GM19239 (cell line): ENCODE measurements at places on chromosomes 3 and 15.

DNA sequence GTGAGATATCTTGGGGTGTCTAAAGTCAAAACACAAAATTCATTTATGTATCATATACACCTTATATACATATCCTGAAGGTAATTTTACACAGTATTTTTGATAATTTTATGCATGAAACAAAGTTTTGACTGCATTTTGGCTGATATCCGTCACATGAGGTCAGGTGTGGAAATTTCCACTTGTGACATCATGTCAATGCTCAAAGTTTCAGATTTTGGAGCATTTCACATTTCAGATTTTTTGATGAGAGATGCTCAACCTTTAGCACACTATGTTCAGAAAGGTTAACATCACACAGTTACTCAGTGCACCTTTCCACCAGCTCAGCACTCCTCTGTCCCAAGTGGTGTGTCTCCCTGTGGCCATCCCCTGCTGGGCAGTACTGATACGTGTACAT, 37.7 kb upstream of the CPB1 start:
- no peak for DNase-seq

- DNase-seq, result peak; percentile 19
These were observed 39.8 kb downstream of the ADAMTS17 start for GRCh38 chr15:100301910-100302431.

- DNase-seq, result no peak
These were observed 22.5 kb upstream of the TSPAN3 start for GRCh38 chr15:77093436-77093835.

DNA sequence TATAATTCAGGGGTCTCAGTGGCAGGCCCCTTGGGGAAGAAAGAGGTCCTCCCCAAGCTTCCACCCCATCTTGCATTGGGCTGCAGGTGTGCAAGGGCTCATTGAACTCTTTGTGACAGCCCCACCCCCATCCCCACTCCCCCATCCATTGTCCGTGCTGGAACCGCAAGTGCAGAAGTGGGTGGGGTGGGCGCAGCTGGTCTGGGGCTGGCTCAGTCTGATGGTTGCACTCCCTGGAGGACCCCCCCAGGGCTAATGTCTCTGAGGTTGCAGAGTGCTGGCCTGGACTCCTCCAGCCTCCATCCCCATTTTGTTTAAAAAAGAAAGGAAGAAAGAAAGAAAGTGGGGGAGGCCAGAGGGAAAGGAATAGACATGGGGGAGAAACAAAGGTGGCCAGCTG, 42.3 kb upstream of the ARL8B start:
- no peak for DNase-seq

DNA sequence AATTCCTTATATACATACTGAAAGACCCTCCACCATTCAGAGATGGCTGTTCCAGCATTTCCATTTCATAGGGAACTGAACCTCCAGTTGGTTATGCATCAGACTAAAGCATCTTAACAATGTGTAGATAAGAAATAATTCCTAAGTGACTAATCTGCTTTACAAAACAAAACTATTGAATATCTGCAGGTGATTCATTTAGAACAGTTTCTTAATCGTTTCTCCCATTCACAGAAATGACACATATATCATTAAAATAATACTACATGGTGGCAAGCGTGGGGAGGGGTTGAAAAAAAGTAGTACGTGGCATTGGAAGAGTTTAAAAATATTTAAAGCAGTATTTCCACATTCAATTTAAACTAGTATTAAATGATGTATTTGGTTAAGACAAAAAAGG, 19.5 kb downstream of the COPS2 start:
- DNase-seq, result no peak

DNA sequence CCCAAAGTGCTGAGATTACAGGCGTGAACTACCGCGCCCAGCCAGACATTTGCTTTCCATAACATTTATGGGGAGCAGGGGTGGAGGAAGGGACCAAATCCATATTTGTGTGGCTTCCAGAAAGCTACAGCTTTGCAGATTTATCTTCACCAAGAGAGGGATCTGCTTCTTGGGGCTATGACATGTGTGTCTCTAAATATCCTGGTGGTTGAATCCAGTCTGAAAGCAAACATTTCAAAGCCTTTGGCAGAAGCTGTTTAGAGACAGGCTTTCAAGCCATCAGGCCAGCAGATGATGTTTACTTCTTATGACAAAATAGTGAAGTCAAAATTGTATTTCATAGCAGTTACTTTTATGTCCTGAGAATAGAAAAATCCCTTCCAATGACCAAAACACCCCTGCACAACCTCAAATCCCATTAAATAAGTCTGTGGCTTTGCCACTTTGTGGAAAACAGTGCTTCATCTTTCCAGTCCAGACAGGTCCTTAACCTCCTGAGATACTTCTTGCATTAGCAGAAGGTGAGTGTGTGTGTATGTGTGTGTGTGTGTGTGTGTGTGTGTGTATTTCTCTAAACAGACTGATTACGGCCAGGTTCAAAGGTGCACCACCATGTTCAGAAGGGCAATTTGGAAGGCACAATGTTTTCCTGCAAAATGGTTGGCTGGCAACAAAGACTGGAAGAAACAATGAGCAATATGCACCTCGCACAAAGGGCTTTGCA, 191.4 kb upstream of the LRIG1 start:
- no peak for DNase-seq

GRCh38 chr15:80816049-80816653, 37.0 kb downstream of the CEMIP start:
- DNase-seq, result no peak

DNA sequence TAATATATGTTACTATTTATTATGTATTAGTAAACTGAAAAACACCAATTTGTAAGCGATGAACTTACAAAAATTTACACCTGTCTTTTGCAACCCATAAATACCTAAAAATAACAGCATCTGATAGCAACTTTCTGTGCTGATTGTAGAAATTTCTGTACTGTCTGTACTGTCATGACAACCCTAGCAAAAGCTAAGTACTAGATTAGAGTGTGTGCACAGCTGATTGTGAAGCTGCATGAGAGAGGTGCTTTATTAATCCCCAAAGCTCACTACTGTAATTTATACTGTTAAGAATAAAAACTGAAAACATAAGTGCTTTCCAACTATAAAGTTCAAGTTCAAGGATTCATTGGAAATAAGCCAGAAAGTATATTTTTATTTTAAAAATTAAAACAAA, 815 bp downstream of the BCL2A1 start:
- no peak for DNase-seq
